ENCODE measurements at places on chromosomes 16 and 17. TPM values are rescaled to one million over a fixed set of nuclear protein-coding genes. Genes with fewer than 3 reads are reported as not detected.

DNA sequence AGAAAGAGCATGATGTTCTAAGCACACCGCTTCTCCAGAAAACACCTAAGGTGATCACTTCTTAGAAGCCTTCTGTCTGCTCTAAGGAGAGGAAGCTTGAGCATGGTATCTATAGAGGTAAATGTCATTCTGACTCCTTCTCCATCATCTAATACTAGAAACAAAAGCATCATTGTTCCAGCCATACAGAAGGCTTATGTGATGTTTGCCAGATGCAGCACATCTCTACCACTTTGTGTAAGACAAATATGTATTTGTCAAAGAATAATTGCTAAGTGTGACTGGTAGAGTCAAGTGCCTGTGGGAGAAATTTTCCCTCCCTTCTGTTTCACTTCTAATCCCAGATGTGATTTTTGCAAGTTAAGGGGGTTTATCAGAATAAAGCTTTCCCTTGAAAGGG is 217.1 kb downstream of the HS3ST3A1 start:
- no peak for DNase-seq
- H3K27me3 ChIP-seq: no peaks in the 10 kb centered on the region
- H3K4me1 ChIP-seq: peaks cover 7% of the 10 kb centered on the region
- no peak overlapping the region for H3K4me3 ChIP-seq

DNA sequence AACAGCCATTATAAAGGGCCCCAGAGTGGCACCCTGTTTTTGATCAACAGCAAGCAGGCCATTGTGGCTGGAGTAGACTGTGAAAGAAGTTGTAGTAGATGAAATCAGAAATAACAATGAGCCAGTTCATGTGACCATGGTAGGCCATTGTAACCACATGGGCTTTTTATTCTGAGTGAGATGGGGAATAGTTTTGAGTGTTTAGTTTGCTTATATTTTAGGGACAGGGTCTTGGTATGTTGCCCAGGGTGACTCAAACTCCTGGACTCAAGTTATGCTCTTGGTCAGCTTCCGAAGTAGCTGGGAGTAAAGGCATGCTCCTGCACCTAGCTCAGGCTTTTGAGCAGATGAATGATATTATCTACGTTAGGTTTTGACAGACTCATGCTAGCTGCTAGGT is 12.0 kb downstream of the CBFB start:
- H3K4me1 ChIP-seq: peaks cover 32% of the 10 kb centered on the region
- H3K36me3 ChIP-seq: peaks cover 6% of the 10 kb centered on the region
- no peak for DNase-seq
- no peak overlapping the region for H3K4me3 ChIP-seq

DNA sequence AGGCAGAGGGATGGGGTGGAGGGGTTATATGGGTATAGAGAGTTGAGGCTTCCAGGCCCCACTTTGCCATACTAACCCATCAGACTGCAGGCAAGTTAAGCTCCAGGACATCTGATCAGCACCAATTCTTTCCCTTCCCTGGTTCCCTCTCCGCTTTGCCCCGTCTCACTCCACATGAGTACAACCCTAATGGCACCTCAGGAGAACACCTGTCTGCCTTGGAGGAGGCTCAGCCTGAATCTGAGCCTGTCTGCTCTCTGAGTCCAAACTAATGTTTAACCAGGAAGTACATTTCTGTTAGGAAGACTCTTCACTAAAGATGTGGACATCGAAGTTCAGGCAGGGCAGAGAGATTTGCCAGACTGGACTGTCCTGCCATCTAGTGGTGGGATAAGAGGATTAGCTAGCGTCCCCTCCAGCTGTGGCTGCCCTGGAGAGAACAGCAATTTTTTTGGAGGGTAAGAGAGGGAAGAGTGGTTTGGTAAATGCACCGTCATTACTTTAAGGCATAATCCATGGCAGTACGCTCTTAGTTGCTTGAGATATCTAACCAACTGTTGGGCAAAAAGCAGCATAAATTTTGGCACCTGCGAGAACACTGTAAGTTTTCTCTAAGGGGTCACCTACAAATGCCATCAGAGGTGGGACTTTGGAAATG is 29.2 kb upstream of the LRRC75A start:
- no peak for DNase-seq
- peaks cover 40% of the 10 kb centered on the region for H3K4me1 ChIP-seq
- no peaks in the 10 kb centered on the region for H3K27me3 ChIP-seq
- peak overlapping the region; percentile 55 for H3K27ac ChIP-seq
- no peak overlapping the region for H3K4me3 ChIP-seq
- H3K36me3 ChIP-seq: no peaks in the 10 kb centered on the region

- peaks cover 54% of the 10 kb centered on the region for H3K4me1 ChIP-seq
- H3K4me3 ChIP-seq: peak overlapping the region; percentile 45
- no peaks in the 10 kb centered on the region for H3K27me3 ChIP-seq
- DNase-seq: peak; percentile 94
Observed at GRCh38 chr17:64707050-64707591, 45.0 kb upstream of the SMURF2 start.

- no peak overlapping the region for H3K27ac ChIP-seq
- H3K36me3 ChIP-seq: no peaks in the 10 kb centered on the region
- peaks cover 57% of the 10 kb centered on the region for H3K4me1 ChIP-seq
- DNase-seq: no peak
- no peak overlapping the region for H3K4me3 ChIP-seq
Observed at GRCh38 chr16:69532641-69533455, 32.9 kb upstream of the NFAT5 start.

GRCh38 chr17:1398931-1399678 is 917 bp downstream of the YWHAE start:
- peaks cover 4% of the 10 kb centered on the region for H3K36me3 ChIP-seq
- peak; percentile 89 for DNase-seq
- no peaks in the 10 kb centered on the region for H3K27me3 ChIP-seq
- peak overlapping the region; percentile 99 for H3K27ac ChIP-seq

GRCh38 chr16:69888005-69888590 is 63.0 kb upstream of the CLEC18A start:
- H3K27ac ChIP-seq: peak overlapping the region; percentile 69
- H3K4me1 ChIP-seq: peaks cover 18% of the 10 kb centered on the region
- H3K36me3 ChIP-seq: peaks cover 18% of the 10 kb centered on the region

GRCh38 chr17:31869031-31869430 is 10.0 kb upstream of the COPRS start:
- H3K4me3 ChIP-seq: no peak overlapping the region
- no peaks in the 10 kb centered on the region for H3K27me3 ChIP-seq
- H3K36me3 ChIP-seq: peaks cover 34% of the 10 kb centered on the region
- H3K4me1 ChIP-seq: no peaks in the 10 kb centered on the region
- no peak overlapping the region for H3K27ac ChIP-seq
- no peak for DNase-seq

DNA sequence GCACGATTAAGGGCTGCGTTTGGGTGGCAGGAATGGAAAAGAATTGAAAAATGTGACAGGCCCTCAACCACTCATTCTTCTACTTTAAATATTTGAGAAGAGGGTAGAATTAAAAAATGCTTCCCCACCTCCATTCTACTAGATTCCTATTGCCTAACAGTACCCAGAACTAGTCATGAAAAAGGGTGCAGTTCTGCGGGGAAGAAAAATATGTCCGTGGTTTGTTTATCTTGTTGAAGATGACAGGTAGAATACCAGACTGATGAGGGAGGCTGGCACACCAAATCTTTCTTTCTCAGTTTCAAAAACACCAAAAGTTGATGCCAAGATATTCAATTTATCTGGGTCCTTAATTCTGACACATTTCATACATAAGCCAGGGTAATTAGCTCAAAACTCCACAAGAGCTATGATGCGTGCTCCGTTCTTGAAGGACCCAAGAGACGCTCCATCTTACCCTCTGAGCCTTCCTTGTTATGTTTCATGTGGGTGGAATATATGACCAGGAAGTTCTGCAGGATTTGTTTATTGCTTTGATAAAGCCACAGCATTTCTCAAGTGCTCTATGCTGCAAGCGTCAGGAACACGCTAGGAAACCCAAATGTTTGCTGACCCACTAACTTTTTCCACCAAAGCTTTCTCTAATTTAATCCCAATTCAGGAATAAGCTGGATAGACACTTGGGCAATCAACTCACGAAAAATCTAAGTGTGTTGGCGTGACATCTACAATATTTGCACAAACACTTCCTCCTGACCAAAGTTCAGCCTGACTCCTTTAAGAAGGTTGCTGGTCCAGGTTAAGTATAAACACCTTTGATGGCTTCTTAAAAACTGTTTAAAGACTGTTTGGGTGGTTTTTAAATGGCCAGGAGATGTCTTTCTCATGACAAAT is 20.6 kb upstream of the GAN start:
- no peak overlapping the region for H3K4me3 ChIP-seq
- DNase-seq: no peak
- no peak overlapping the region for H3K27ac ChIP-seq
- no peaks in the 10 kb centered on the region for H3K27me3 ChIP-seq
- peaks cover 3% of the 10 kb centered on the region for H3K4me1 ChIP-seq
- H3K36me3 ChIP-seq: no peaks in the 10 kb centered on the region

NPTX1 gene
- total RNA-seq: 20.3 TPM

DNA sequence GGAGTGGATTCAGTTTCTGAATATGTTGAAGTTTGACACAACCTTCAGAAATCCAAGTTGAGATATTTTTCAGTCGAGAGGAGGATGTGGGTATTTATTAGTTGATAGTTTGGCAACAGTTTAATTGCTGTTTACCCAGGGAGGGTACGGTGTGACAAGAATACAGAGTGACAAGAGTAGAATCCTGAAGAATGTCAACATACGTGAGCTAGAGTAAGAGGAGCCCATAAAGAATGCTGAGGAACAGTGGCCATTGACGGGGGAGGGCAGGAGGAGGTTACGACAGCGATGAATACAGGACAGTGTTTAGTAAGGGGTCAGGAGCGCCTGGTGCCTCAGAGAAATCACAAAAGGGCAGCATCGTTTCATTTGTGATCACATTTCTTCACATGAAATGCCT is 76.5 kb downstream of the AATF start:
- H3K27ac ChIP-seq: no peak overlapping the region
- H3K4me1 ChIP-seq: no peaks in the 10 kb centered on the region
- H3K36me3 ChIP-seq: peaks cover 2% of the 10 kb centered on the region

DNA sequence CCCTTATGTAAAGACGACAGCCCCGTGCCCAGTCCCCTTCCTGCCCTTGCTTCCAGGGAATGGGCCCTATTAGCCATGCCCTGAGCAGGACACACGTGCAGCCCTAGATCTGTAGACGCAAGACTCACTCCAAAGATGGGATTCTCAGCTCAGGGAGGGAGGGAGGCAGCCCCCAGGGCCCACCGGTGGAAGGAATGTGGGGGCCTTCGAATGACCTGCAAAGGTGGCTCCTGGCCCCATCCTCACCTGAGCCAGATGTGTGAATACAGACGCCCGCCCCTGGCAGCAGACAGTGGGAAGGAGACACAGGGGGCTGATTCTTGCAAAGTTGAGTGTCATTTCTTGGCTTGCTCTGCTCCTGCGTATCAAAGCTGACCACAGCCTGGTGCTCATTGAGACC is 47.8 kb downstream of the LITAF start:
- H3K4me1 ChIP-seq: peaks cover 5% of the 10 kb centered on the region
- H3K27ac ChIP-seq: no peak overlapping the region
- H3K27me3 ChIP-seq: no peaks in the 10 kb centered on the region
- no peaks in the 10 kb centered on the region for H3K36me3 ChIP-seq
- no peak overlapping the region for H3K4me3 ChIP-seq

BCAS3 gene
- total RNA-seq: 22.6 TPM

- H3K4me3 ChIP-seq: no peak overlapping the region
- no peak overlapping the region for H3K27ac ChIP-seq
- no peak for DNase-seq
- no peaks in the 10 kb centered on the region for H3K36me3 ChIP-seq
- peaks cover 12% of the 10 kb centered on the region for H3K4me1 ChIP-seq
- H3K27me3 ChIP-seq: peaks cover 38% of the 10 kb centered on the region
Observed at GRCh38 chr16:169014-169413, 3.2 kb downstream of the HBM start.

SPATA22 gene
- not detected for total RNA-seq

GPR142 gene
- not detected for total RNA-seq

HOXB8 gene
- not detected for total RNA-seq

RBBP6 gene
- total RNA-seq: 30.9 TPM

- no peak overlapping the region for H3K27ac ChIP-seq
- H3K27me3 ChIP-seq: no peaks in the 10 kb centered on the region
- H3K4me1 ChIP-seq: no peaks in the 10 kb centered on the region
- H3K36me3 ChIP-seq: peaks cover 29% of the 10 kb centered on the region
- no peak overlapping the region for H3K4me3 ChIP-seq
- no peak for DNase-seq
Observed at GRCh38 chr16:89898201-89898967, 20.3 kb upstream of the MC1R start.

DNA sequence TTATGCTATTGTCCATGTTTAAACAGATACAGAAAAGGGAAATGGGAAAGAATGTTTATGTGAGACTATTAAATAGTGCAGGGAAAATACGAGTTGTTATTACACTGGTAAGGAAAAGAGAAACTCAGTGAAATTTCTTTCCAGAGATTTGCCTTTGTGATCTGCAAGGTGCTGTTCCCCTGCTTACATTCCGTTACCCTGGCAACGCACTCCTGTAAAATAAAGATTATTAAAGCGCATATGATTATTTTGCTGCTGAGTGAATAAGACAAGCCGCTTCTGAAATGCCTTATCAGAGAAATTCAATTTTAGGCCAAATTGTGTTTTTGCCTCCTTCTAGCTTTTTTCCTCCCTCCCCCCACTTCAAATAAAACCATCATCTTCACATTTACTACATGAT is 328.6 kb upstream of the PMFBP1 start:
- no peak overlapping the region for H3K4me3 ChIP-seq
- no peak for DNase-seq
- H3K27me3 ChIP-seq: no peaks in the 10 kb centered on the region
- H3K36me3 ChIP-seq: no peaks in the 10 kb centered on the region

DNA sequence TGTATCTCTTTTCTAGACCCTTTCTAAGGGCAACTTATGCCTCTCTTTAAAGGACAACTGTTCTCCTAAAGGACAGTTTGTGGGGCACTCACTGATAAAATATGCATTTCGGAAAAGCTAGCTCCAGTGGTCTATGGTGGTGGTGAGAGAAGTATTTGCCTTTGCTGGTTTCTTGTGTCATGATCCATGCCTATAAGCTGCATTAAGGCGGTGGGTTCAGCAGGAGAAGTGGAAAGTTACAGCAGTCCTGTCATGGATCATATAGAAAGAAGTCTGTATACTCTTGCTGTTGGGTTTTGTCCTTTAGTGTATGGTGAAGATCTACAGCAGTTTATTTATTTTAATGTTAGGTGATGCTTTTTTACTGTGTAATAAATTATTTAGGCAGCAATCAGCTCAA is 563.9 kb upstream of the PSMD7 start:
- peaks cover 7% of the 10 kb centered on the region for H3K4me1 ChIP-seq
- H3K27me3 ChIP-seq: peaks cover 5% of the 10 kb centered on the region
- H3K4me3 ChIP-seq: no peak overlapping the region
- H3K36me3 ChIP-seq: no peaks in the 10 kb centered on the region

- H3K27me3 ChIP-seq: no peaks in the 10 kb centered on the region
- H3K4me3 ChIP-seq: no peak overlapping the region
- no peaks in the 10 kb centered on the region for H3K36me3 ChIP-seq
- no peak for DNase-seq
- peaks cover 21% of the 10 kb centered on the region for H3K4me1 ChIP-seq
Observed at GRCh38 chr16:83296505-83296904, 511.3 kb upstream of the HSBP1 start.

RNF222 gene
- not detected for total RNA-seq

GRCh38 chr16:17271687-17272086 is 199.1 kb downstream of the XYLT1 start:
- no peak for DNase-seq
- no peak overlapping the region for H3K4me3 ChIP-seq
- H3K4me1 ChIP-seq: peaks cover 40% of the 10 kb centered on the region
- no peaks in the 10 kb centered on the region for H3K27me3 ChIP-seq
- H3K36me3 ChIP-seq: no peaks in the 10 kb centered on the region

Measured in chondrocyte (in vitro differentiated cells).